Tibial nerve (tissue), 4 donors: ENCODE measurements at places on chromosomes 5 and 9.

DNA sequence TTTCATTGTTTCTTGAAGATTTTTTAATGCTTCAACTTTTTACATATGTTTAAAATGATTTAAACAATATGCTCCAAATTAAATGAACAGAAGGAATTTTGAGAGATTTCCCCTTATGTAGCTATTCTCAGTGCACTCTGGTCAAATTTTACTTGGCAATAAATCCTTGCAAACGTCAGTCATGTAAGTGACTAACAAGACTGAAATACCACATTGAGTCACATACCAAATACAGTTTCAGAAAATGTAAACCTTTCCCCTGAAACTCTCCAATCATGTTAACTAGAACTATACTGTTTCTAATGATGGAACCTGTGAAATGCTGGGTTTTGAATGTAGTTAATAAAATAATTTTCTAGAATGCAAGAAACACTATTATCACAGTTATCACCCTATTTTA is 29.6 kb downstream of the SAR1B start:
- DNase-seq: no peak

DNA sequence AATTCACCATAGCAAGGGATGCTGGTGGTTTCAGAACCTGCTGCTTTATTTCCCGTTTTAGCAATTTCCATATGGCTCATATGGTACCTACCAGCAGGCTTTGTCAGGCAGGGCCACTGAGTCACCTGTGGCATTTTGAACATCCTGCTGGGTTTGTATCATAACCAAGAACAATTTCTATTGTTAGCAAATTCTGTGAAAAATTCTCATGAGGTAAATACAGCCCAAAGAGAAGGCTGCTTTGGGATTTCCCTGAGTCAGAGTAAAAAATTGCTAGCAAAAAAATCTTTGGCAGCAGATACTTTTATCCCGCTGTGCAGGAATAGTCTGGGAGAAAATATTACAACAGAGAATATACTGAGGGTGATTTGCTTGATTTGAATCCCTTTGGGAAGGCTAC is 52.7 kb downstream of the PRR16 start:
- no peak for DNase-seq

- no peak for DNase-seq
Measured at GRCh38 chr5:60634051-60634450, 65.9 kb downstream of the DEPDC1B start.

- DNase-seq: no peak
Measured at GRCh38 chr9:82134010-82134409, 145.4 kb downstream of the SPATA31D1 start.

GRCh38 chr5:126363658-126364057 is 59.6 kb upstream of the GRAMD2B start:
- DNase-seq: no peak

DNA sequence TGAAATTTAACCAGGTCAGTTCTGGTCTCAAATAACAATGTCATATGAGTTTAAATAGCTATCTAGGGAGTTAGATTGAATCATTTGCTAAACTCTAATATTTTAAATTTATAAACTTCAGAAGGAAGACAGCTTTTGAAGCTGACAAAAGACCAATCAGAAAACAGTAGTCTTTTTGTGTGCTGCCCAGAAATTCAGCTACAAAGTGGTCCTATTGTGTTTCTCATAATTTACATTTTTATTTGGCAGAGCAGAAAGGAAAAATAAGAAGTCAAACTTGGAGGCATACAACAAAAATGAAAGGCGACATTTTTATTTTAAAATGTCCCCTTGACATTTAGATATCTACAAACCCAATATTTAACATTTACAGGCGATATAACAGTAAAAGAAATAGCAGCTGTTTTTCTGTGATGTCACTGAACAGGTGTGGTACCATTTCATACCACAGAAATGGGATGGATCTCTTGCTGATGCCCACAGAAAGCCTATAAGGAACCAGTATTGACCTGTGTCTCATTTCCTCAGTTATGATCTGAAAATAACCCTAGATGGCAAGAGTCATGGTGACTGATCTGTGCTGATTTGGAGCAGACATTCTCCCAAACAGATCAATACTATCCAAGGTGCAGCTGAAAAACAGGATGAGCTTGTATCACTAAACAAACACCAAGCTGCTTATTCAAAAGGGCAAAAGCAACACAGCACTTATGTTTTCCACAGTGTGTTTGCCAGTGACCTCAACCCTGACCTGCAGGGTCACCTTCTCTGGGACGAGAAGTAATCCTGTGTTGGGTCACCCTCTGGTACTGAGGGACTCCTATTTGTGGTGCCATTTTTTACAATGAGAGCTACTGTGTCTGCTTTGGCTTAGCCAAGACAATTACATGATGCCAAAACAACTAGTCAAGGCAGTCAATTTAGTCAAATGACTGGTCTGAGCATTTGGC is 3.6 kb upstream of the FST start:
- no peak for DNase-seq

- no peak for DNase-seq
Measured at GRCh38 chr5:73319036-73319435, 129.5 kb downstream of the FOXD1 start.

GRCh38 chr9:38641985-38642864 is 21.8 kb upstream of the ANKRD18A start:
- no peak for DNase-seq

DNA sequence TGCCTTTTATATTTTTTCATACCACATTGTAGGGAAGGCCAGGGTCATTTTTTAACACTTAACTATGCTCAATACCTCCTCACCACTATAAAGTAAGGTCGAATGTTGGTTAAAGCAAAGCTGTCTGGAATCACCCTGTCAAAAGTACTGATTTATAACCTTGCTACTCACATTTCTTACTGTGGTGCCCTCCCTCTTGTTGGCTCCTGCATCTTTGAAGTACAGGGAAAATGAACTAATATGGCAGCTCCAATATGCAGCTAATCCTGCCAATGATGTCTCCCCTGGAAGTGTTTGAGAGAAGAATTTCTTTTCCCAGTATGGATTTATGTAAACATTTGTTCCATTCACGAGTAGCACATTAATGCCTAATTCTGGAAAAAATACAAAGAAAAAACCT is 108.4 kb upstream of the RPS23 start:
- DNase-seq: no peak

DNA sequence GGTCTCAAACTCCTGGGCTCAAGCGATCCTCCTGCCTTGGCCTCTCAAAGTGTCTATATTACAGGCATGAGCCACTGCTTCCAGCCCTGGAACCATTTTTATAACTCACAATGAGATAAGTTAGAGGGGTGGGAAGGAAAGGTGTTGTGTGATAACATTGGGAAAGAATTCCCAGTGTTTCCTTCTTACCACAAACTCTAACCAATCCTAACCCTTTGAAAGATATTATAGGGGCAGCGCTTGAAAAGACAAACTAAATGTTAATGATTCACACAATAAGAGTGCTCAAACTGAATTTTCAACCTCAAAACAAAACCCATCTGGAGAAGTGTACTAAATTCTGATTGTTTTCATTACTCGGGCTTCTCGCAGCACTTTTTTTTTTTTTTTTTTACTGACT is 109.7 kb downstream of the TSSK1B start:
- no peak for DNase-seq

DNA sequence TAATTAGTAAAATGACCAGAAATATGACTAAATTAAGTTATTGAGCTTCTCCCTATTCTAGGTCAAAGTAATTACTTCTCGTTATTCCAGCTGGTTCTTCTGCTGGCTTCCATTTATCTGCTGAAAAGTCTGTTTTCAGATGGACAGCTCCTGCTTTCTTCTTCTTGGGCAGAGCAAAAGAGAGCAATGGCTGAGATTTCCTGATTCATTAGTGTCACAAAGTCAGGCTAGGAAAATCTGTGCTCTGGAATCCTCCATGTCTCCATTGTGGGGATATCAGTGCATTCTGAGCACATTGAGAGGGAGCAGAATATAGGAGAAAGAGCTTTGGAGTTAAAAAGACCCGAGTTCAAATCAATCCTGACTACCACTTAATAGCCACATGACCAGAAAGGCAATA is 33.7 kb upstream of the NRG2 start:
- no peak for DNase-seq

GRCh38 chr9:16869882-16870595 is 431 bp downstream of the BNC2 start:
- no peak for DNase-seq

- DNase-seq: no peak
Measured at GRCh38 chr5:127517110-127517479, 345 bp upstream of the PRRC1 start.

- DNase-seq: no peak
Measured at GRCh38 chr5:7207979-7208378, 188.0 kb upstream of the ADCY2 start.

DNA sequence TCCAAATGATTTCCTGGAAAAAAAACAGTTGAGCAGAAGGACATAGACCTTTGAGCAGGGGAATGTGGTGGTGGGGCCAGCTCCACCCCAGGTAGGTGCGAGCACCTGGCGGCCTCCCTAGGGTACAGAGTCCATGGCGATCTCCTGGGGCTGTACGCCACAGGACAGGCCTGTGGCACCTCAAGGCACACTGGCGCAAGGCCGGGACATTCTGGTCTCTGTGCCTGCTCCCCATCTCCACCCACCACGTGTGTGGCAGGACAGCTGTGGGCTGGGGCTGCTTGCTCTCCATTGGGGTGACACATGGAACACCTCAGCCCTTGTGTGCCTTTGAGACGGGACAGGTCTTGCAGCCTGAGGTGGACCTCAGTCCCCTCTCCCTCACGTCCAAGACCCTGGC is 25.2 kb downstream of the WNK2 start:
- DNase-seq: no peak

- DNase-seq: no peak
Measured at GRCh38 chr5:87311405-87312279, 44.0 kb downstream of the RASA1 start.

DNA sequence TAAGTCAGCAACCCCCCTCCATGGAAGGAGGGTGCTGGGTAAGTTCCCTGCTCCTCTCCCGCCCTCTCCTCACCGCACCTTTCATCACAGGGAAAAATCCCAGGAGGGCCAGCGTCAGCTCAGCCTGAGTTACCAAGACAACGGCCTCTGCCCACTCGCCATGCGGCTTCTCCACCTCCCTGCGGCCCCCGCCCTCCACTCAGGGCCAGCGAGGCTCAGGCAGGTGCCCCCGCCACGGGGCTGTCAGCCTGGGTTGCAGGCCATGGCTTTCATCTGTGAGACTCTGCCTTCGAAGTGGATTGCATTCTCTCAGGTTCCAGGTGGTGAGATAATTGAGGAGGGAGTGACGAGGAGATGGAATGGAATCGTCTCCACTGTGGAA is 27.2 kb upstream of the LAMC3 start:
- no peak for DNase-seq

GRCh38 chr9:94864862-94865509 is 138.5 kb downstream of the AOPEP start:
- DNase-seq: no peak

GRCh38 chr9:94804316-94804715 is 77.8 kb downstream of the AOPEP start:
- no peak for DNase-seq

- DNase-seq: no peak
Measured at GRCh38 chr5:126912616-126913200, 117.7 kb downstream of the MARCHF3 start.

DNA sequence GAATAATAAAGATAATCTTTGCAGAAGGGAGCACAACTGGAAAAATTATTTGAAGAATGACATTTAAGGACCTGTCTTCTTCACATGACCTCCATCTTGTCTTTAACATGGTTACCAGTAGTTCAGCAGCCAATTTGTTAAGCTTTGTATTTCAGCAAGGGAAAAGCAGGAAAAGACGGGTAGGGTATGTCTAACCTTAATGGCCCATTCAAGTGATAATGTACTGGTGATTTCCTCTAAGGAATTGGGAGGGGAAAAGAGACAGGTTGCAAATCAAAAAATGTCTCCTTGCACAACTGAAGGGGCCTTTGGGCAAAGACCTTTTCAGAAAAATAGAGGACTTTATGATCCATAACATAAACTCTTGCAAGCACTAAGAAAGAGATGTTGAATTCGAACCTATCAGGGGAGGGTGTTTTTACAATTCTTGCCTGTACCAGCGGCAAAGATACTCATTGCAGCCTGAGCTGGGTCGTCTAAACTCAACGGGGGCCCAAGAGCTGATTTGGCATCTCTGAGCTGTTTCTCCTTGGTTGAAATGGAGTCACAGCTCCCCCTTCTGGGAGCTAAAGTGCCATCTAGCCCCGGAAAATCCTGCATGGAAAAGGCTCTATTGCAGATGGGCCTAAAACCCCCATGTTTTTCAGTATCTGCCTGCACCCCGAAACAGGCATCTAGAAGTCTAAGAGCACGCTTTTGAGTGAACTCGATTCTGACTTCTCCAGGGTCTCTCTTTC is 3.8 kb downstream of the BRINP1 start:
- DNase-seq: no peak

DNA sequence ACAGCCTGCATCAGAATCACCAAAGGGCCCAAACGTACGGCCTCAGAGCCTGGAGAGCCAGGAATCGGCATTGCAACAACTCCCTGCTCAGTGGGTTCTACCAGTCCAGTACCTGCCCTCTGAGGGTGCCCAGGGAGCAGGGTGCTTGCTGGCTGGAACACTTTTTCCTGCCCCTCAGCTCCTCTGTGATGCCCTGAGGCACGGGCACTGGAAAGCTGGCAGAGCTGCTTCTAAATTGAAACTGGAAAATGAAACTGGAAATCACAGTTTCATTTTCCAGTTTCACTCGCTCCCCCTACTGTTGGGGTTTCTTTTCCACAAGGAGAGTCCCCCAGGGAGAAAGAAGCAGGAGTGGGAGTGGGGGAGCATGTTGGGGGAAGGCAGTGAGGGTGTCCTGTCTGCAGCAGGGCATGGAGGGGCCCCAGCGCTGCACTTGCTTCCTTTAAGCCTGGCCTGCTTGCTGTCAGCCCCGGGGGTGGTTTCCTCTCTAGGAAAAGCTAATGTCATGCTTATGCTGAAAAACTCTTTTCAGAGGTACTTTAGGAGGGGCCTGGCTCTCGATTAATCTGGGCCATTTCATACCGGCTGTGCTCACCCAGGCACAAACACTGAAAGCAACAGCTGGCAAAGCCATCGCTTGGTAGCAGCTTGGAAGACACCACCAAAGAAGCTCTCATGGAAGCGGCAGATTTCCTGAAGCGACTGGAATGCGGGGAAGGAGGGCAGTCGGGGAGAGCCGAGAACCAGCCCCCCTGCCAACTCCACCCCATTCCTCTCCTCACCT is 26.2 kb downstream of the IRF1 start:
- no peak for DNase-seq

- no peak for DNase-seq
Measured at GRCh38 chr5:141945511-141946051, 12.4 kb downstream of the PCDH12 start.

DNA sequence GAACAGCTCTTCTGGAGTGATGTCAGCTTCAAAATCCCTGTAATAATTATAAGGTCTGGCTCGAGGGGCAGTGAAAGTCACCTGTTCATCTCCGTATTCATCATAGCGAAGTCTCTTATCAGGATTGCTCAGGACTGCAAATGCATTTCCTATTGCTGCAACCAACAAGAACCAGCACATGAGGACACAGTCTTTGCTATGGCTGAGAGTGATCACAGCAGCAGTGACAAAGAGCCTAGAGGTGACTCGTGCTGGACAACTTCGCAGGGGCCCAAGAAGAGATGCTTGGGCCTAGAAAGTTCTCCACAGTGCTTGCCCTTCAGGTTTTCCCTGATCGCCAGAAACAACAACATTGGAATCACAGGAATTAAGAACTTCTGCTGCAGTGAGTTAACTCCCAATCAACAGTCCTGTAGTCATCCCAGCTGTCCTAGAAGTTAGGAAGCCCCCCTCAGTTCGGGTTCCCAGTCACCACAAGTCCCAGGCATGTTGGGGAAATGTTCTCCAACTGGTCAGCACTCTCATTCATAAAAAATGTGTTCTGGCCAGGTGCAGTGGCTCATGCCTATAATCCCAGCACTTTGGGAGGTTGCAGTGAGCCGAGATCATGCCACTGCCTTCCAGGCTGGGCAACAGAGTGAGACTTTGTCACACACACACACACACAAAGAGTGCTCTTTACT is 13.0 kb downstream of the DNAJC18 start:
- DNase-seq: no peak
